ENCODE measurements at places on chromosomes 6 and 20.

GRCh38 chr6:34144581-34145160, 1.2 kb downstream of the GRM4 start:
- DNase-seq: no peak

DNA sequence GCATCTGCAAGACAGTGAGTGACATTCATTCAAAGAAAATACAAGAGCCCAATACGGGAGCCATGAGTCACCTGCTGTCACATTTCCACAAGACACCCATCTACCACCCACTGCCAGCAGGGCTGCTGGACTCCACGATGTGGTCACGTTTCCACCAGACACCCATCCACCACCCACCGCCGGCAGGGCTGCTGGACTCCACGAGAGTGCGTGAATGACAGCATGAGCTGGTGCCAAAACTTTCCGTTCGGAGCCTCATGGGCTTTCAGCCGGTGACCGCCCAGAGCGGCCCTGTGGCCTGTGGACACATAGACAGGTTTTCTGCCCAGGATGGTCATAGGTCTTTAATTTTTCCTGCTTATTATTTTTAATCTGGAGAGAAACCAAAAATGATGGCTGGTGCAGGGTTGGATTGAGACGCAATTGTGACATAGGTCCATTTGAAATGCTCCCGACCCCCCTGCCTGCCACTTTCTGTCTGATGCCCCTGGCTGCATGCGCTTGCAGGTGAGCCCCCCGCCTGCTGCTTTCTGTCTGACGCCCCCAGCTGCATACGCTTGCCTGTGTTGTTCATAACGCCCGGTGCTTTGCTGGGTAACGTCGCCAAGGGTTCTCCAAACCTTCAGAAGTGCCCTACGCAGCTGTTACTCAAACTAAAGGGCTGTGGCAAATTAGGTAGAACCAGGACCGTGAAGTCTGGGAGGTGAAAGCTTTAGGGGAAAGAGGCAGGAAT, 59.1 kb upstream of the SMOC2 start:
- DNase-seq: no peak

DNA sequence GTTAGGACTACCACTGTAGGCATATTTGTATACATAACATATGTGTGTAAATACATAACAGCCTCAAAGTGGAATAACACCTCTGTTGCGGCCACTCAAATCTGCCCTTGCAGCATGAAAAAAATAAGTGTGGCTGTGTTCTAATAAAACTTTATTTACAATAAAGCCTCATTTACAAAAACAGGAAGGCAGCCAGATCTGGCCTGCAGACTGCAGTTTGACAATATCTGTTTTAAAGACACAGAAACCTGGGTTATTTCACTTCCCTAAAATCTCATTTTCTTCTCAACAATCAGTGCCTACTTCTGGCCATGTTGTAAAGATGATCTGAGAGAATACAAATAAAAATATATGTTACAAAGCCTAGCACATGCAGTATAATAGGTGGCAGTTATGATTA, 53.9 kb upstream of the SCML4 start:
- no peak for DNase-seq

- no peak for DNase-seq
These were observed 98.1 kb downstream of the FARS2 start for GRCh38 chr6:5359417-5359816.

- DNase-seq: no peak
These were observed 126.2 kb upstream of the EYA4 start for GRCh38 chr6:133114973-133115372.

DNA sequence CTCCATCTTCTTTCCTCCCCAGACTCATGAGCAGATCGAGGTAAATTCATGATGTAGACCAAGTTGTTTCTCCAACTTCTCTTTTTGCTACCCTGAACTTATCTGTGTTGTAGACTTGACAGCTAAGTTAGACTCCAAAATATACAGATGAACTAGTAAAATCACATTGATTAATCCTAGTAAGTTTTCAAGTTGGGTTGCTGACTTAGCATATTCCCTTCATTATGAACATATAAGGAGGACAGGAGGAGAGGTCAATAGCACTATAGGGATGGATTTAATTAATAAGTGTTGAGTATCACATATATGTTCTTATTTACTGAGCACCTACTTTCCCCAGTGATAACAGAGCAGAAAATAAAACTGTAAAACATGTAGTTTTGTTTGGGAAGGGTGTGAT, 227.3 kb downstream of the TINAG start:
- DNase-seq: no peak

DNA sequence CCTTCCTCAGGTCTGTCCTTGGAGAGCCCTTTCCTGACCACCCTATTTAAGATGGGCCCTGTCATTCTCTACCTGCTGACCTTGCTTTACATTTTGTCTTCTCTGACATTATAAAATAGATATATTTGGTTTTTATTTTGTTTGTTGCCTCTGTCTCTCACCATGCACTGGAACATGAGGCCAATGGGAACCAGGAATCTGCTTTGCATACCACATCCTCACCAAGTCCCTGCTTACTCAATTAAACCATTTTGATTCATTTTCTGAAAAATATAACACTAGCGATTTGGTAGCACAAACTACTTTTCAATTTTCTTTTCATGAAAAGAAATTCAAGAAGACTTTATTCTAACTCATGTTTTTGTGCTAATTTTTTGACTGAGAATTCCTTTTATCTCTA, 32.8 kb upstream of the POPDC3 start:
- DNase-seq: no peak

DNA sequence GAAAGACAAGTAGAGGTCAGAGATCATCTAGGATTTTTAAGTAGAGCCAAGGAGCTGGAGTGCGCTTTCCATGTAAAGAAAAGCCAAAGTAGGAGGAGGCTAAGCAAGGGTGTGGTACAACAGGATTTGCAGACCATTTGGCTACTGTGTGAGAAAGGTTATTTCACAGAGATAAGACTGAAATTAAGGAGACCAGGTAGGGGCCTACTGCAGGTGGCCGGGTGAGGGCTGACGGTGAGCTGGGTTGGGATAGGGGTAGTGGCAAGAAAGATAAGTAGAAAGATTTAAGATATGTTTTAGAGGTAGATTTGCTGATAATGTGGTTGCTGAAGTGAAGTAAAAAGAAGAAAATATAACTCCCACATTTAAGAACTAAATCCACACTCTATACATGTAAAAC, 3.8 kb downstream of the BLOC1S5 start:
- no peak for DNase-seq

Data from effector CD4-positive, alpha-beta T cell (primary cell).